ENCODE measurements at places on chromosomes 6 and 20.

DNA sequence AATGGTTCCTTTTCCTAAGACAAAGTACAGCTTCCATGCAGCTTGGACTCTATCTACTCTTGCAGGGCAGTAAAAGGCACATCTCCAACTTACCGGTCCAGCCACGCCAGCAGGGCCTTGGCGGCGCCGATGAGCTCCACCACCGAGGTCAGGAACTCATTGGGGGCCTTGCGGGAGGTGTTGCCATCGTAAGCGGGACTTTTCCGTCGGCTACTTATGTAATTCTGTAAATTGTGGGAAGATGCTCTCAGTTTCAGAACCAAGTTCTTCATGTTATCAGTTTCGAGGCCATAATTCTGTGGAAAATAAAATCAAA lies 68.5 kb downstream of the CNKSR3 start:
- DNase-seq = no peak

DNA sequence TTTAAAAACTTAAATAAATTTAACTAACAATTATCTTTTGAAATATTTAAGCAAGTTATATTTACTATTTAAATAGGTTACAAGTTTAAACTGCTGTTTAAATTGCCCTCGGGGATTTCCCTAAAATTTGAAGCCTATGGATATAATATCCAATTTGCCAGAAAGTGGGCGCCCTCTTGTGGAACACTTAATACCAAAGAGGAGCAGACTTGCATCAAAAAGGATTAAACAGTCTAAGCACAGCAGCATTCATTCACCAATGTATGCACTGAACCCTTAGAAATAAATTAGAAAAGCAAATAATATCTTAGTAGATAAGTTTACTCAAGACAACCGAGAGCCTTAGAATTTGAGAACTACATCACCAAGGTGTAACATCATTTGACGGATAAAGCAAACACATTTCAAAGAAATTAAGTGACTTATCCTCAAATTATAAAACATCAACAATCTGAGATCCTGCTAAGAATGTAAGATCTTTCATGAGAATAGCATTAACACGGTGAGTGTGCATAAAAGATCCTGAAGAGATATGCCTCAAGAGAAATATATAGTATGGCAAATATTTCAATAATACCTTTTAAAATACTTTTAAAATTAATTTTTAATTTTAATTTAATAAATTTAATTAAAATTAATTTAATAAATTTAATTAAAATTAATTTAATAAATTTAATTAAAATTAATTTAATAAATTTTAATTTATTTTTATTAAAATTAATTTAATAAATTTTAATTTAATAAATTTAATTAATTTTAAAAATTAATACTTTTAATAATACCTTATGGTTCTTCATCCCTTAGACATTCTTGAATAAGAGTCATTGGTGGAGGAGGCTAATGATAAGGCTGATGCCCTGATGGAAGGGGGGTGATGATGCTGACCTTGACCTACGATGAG lies 11.5 kb upstream of the MEP1A start:
- peak; percentile 14 for DNase-seq

DNA sequence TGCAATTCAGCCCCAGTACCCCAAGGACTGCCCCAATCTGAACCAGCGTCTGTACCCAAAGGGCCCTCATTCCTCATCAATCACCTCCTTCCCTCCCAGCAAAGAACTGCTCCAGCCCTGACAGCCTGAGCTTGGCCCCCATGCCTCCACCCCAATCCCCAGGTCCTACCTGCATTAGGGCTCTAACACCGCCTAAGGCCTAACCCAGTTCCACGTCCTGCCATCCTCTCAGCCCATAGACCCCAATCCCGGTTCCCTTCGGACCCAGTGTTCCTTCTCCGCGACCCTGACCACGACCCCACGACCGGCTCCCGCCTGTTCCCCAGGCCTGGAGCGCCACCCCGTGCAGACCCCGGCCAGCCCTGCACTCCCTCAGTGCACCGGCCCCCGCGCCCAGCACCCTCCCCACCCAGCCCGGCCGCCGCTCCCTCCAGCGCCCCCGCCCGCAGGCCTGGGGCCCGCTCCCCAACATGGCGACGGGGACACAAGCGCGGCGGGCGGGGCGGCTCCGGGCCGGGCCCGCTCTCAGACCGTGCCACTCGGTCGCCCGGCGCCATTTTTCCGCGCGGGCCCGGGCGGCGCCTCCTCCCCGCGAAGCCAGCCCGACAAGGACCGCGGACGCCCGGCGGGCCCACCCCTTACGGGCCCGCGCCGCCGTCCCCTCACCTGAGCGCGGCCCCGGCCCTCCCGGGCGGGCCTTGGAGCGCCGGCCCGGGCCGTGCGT lies 483 bp downstream of the NCOA6 start:
- DNase-seq = peak; percentile 82

GRCh38 chr6:139640448-139640847 lies 266.0 kb upstream of the CITED2 start:
- DNase-seq = no peak

- DNase-seq = no peak
These were observed 191.1 kb downstream of the EYA4 start for GRCh38 chr6:133432021-133432989.

DNA sequence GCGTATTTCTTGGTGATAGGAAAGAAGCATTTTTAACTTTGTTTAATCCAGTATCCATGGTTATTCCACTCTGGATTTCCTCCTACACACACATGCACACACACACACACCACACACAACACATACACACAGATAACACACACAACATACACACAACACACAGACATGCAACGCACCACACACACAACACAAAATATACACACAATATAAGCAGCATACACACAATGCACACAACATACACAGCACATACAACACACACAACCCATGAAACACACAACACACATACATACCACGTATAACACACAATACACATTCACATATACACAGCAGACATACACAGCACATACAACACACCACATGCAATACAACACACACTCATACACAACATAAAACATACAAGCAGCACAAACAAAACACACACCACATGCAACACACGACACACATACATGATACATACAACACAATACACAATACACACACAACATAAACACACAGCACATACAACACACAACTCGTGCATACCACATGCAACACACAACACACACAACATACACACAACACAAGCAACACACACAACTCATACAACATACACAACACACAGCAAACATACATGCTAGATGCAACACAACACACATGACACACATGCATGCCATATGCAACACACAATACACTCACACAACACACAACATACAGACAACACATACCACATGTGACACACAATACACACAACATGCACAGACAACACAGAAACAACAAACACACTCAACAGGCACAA lies 13.0 kb downstream of the TTLL2 start:
- DNase-seq = no peak

DNA sequence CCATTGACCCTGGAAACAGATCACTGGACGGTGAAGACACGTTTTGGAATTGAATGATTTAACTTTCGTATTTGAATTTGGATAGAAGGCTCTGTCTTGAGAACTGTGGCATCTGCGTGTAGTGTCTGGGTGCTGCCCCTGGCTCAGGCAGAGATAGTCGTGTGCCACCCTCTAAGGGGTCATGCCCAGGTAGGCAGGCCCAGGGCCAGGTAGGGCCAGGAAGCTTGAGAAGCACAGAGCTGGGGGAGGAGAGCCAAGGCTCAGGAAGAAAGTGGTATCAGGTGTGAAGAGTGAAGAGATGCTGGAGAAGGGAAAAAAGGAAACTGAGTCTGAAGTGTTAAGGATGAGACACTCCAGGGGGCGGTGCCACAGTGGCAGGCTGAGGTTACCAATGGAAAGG lies 75.5 kb downstream of the IYD start:
- DNase-seq = no peak

GRCh38 chr20:16017656-16018055 lies 555.6 kb downstream of the KIF16B start:
- DNase-seq = no peak

DNA sequence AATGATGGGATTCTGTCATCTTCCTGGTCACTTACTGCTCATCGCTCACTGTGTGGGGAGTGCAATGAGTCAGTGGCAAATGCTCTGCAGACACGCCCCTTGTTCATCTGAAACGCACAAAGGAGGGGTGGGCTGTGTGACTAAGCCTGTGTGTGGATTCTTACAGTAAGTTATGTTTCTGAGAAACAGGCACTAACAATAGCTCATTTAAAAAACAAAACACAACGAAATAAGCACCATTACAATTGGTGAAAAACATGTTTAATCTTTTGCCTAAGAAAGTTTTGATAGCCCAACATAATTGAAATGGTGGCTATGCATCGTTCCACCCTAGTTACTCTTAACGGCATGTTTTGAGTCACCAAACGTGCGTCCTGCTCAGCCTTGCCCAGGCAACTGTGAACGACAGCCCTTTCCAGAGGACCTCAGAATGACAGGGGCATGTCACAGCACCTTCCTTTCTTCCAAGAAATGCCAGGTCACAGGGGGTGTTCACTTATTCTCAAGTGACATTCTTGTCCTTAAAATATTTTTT lies 118.4 kb upstream of the SGK1 start:
- DNase-seq = peak; percentile 27

GRCh38 chr6:90536520-90536919 lies 50.4 kb downstream of the MAP3K7 start:
- DNase-seq = no peak

DNA sequence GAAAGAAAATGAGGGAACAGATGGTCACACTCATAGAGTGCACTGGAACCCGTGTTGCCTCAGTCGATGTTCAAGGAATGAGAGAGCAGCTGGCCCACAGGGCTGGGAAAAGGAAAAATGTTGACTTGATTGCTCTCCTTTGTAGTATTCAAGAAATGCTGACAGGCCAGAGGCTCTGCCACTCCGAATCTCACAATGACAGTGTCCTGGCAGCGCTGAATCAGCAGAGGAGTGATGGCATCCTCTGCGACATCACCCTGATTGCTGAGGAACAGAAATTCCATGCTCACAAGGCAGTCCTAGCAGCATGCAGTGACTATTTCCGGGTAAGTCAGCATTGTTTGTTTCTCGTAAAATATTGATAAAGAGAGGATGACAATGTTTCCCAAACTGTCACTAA lies 51.3 kb downstream of the KLHL32 start:
- no peak for DNase-seq

DNA sequence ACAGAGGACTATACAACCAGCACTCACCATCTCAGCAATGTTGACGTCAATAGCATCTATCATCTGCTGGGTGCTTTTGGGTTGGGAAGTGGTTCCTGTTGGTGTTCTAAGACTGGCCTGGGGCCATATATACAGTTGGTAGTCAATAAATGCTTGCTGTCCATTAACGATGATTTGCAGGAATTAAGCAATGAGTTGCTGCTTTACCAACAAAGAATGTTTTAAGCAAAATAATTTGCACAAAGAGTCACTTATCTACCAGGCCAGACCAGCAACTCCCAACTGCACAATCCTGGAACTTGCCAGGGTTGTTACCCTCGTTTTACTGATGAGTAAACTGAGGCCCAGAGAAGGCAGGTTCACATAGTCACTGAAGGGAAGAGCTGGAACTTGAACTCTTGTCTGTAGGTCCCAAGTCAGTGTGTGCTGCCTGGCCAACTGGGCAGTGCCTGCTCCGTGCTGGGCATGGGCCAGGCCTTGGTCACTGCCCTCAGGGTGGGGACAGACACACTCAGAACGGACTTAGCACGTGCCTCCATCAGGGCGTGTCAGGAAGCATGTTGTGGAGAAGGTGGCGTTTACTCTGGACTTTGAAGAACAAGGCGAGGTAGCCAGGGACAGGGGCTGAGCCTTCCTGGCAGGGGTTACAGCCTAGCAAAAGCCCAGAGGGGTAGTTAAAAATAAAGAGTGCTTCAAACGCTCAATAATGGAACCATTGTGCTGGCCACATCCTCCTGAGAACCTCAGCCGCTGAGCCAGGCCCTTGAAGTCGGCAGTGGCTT lies 2.5 kb upstream of the SRC start:
- no peak for DNase-seq

DNA sequence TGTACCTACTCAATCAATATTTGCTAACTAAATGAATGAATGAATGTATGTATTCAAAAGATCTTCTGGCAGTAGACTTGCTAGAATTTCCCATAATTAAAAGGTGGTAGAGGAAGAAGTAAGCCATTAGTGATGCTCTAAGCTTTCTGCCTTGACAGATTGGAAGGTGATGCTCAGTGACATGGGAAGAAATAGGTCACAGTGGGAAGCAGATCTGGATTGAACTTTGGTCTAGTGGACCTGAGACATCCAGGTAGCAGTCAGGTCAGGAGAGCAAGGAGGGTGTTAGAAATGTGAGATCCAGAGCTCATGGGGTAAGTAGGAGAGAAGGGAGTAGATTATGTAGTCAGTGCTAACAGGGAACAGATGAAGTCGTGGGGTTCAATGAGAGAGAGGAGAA lies 106.4 kb downstream of the SNX5 start:
- DNase-seq = no peak

GRCh38 chr6:37175332-37176267 lies 5.6 kb downstream of the PIM1 start:
- DNase-seq = peak; percentile 81

GRCh38 chr6:79385333-79385732 lies 150.9 kb upstream of the HMGN3 start:
- DNase-seq = no peak

GRCh38 chr6:130466052-130466747 lies 100.4 kb downstream of the TMEM200A start:
- DNase-seq = no peak

GRCh38 chr6:167665698-167666330 lies 160.9 kb upstream of the AFDN start:
- DNase-seq = no peak

Data from B cell (primary cell).